NCI-H146 (cell line): ENCODE measurements at places on chromosomes 4 and X.

GRCh38 chr4:13530823-13531624 lies 13.3 kb downstream of the NKX3-2 start:
- DNase-seq, result no peak

DNA sequence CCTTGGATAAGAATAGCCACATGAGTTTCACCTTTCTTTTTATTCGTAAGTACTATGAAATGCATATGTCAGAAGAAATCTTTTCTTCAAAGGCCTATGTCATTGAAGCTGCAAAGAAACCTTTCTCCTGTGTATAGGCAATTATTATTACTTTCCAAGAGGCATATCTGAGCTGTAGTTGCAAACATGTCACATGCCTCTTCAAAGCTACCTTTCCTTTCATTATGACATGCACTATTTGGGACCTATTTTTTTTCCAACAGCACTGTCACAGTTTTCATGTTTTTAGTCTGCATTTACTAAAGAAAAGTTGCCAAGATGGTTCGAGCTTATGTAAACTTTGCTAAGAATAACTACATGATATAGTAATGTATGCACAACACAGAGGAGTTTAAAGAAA lies 548.8 kb upstream of the GALNT7 start:
- DNase-seq, result no peak

DNA sequence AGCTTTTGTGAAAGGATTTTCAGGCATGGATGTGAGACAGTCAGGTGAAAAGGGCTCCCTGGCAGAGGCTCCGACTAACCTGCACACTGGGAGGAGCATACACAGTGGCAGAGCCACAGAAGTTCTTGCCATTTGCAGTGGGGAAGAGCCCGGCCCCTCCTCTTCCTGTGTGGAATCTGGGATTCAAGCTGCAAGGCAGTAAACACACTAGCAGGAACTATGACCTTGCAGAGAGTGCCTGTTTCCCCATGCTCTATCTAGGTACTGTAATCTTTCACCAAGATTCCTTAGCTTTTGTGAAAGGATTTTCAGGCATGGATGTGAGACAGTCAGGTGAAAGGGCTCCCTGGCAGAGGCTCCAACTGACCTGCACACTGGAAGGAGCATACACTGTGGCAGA lies 19.8 kb upstream of the HEPH start:
- no peak for DNase-seq

DNA sequence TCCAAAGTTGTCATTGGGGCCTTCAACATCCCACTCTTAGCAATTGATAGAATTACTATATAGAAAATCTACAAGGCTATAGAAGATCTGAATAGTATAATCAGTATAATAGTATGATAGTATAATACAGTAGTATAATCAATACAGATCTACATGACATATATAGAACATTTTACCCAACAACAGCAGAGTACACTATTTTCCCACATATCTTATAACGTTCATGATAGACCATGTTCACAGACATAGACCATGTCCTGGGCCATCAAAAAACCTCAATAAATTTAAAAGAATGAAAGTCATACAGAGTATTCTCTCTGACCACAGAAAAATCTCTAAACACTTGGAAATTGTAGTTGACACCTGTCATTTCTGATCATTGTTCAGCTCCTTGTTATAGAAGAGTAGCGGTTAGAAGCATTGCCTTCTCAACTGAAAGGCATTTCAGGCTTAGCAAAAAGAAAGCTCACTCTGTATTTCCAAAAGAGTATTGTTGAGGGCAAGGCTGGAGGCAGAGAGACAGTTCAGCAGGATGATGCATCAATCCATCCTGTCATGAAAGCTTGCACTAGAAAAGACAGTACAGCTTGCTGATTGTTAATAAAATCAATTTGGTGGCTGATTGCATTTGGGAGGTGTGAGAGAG lies 38.8 kb upstream of the ARMCX5 start:
- no peak for DNase-seq

DNA sequence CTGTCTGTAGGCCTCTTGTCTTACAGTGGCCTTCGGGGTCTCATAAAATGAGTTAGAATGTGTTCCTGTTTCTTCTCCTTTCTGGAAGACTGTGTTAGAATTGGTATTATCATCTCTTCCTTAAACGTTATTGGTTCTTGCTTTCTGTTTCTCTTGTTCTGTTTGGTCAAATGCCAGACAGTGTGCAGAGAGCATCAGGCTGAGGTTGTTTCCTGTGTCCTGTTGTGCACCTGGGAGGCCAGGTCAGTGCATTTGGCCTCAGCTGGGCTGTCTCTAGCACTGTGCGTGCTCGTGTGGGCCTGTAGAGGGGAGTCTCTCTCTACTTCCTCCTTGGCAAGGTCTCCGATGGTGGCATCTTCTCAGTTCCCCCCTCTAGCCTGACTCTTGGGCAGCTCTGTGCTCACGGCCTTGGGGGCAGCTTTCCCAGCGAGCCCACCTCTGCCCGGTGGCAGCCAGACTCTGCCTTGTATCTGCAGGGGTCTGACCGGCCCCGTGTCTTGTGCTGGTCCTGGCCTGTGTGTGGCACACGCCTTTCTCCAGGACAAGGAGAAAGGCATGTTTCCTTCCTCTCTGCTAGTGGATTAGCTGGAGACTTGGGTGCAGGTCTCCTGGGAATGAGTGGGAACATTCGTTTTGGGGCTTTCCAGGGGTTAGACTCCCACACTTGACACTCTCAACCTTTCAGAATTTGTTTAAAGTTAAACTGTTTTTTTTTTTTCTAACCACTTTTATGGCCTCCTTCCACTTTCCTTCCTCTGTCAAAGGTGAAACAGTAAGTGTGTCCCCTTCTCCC lies 62.3 kb downstream of the FAM193A start:
- no peak for DNase-seq

DNA sequence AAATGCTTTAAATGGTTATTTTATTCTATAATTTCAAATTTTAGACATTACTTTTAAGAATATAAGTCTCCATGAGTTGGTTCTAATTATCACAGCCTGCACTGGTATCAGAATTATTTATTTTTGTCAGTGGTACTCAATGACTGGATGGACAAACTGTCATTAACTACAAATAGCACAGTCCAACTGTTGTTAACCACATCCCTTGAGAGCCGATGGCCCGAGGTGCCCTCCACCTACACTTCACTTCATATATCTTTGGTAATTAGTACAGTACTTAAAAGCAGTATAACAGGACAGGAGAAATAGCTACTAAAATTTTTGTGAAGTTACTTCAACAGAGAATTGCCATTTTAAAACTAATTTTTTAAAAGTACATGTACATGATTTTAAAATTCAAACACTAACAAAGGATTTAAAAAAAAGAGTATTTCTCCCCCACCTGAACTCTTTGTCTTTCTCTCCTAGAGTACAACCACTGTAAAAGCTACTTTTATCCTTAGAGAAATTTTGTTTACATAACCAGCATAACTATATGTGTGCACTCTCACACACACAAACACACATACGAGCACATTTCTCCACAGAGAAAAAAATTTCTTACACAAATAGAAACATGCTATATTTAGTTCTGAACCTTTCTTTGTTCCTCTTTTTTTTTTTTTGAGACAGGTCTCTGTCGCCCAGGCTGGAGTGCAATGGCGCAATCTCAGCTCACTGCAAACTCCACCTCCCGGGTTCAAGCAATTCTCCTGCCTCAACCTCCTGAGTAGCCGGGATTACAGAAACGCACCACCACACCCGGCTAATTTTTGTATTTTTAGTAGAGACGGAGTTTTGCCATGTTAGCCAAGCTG lies 6.5 kb downstream of the TIFA start:
- DNase-seq, result no peak

GRCh38 chrX:153933748-153934147 lies 1.1 kb downstream of the NAA10 start:
- no peak for DNase-seq

- DNase-seq, result no peak
Measured at GRCh38 chr4:10438924-10439323, 18.3 kb downstream of the ZNF518B start.

DNA sequence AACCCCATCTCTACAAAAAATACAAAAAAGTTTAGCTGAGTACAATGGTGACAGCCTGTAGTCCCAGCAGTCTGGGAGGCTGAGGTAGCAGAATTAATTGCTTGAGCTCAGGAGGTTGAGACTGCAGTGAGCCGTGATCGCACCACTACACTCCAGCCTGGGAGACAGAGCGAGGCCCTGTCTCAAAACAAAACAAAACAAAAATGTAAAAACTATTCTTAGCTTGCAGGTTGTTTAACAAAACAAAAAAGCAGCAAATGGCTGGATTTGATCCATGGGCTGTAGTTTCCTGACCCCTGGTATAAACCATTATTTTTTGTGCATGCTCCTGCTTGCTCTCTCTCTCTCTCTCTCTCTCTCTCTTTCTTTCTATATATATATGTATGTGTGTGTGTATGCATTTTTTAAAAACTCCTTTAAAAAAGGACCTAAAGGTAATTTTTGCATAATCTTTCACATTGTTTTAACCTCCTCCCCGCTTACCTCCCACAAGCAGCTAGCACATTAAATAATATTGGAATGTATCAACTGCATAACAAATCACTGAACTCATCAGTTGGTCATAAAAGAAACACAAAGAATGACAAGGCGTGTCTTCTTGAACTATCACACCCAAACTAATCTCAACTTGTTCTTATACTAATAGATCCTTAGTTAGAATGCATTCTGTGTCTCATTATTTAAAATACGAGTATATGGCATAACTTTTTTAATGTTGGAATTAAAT lies 4.8 kb downstream of the AREG start:
- no peak for DNase-seq

- DNase-seq, result no peak
Measured at GRCh38 chr4:84455697-84456096, 43.4 kb downstream of the NKX6-1 start.

DNA sequence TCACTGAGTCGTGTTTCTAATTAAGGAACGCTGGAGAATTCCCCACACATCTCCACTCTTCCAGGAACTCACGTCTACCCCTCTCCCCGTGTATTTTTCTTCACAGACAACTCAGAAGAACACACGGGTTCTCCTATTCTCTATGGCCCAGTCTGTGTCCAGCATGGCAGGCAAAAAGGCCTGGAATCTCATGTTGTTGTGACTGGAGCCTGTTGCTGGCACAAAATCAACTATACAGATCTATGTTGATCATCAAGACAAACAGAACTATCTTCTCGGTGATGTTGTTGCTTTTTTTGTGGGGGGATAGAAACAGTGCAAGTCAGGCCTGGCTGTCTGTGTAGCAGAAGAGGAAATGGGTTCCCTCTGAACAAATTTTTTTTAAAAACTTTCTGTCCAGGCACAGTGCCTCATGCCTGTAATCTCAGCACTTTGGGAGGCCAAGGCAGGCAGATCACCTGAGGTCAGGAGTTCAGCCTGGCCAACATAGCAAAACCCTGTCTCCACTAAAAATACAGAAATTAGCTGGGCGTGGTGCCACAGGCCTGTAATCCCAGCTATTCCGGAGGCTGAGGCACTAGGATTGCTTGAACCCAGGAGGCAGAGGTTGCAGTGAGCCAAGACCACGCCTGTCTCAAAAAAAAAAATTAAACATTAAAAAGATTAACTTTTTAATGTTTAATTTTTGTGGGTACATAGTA lies 50.5 kb upstream of the CBR4 start:
- DNase-seq, result no peak

- DNase-seq, result no peak
Measured at GRCh38 chrX:1167466-1167865, 45.0 kb downstream of the CRLF2 start.

GRCh38 chr4:48042979-48043461 lies 26.4 kb downstream of the NIPAL1 start:
- no peak for DNase-seq

GRCh38 chr4:2565533-2565932 lies 29.1 kb downstream of the FAM193A start:
- no peak for DNase-seq

- DNase-seq, result peak; percentile 1
Measured at GRCh38 chrX:140141444-140142029, 176.2 kb upstream of the CXorf66 start.

- no peak for DNase-seq
Measured at GRCh38 chr4:37438564-37439279, 194.2 kb downstream of the NWD2 start.

- no peak for DNase-seq
Measured at GRCh38 chr4:52311464-52312125, 260.5 kb downstream of the SPATA18 start.

GRCh38 chr4:145938618-145939440 lies at the start of gene ZNF827:
Gene ZNF827, minus strand, starts transcription at chr4:145938823. Its CDS starts 416 bp downstream, at chr4:145938407.
- peak; percentile 66 for DNase-seq

- no peak for DNase-seq
Measured at GRCh38 chrX:4005281-4005680, 291.8 kb upstream of the PRKX start.

DNA sequence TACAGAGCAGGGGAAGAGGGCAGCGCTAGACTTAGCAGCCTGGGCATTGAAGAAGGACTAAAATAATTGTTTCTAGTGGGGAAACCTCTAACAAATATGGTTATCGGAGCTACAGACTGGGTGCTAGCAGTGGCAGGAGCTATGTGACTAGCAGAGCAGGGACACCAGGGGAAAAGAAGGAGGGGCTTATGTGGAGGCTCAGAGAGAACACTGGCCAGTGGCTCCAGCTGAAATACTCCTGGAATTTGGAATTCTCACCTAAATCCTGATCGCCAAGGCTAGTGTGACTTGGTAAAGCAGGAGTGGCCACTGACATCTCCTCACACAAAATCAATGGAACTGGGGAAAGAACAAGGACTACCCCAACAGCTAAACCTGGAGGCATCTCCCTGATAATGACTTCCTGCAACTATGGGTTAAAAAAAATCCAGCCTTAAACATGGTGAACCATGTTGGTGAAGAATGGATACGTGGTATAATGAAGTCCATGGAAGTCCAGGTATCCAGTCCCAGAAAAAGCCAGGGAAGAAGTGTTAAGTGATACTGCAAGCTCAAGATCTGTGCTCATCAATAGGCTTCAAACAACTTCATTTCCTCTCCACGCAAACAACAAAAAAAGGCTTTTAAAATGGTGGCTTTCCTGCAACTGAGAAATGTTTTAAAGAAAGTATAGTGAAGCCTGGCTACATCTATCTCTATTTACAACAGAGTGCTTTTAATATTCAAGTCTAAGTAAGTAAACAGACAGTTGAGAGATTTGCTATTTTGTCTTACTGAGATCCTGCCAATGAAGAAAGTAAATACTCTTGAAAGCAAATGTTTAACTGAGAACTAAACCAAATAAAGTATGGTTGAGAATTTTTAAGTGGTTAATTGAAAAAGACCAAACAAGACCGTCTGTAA lies 1.8 kb downstream of the TAPT1 start:
- no peak for DNase-seq

- DNase-seq, result peak; percentile 36
Measured at GRCh38 chr4:1246901-1247863, 1.7 kb downstream of the CTBP1 start.

DNA sequence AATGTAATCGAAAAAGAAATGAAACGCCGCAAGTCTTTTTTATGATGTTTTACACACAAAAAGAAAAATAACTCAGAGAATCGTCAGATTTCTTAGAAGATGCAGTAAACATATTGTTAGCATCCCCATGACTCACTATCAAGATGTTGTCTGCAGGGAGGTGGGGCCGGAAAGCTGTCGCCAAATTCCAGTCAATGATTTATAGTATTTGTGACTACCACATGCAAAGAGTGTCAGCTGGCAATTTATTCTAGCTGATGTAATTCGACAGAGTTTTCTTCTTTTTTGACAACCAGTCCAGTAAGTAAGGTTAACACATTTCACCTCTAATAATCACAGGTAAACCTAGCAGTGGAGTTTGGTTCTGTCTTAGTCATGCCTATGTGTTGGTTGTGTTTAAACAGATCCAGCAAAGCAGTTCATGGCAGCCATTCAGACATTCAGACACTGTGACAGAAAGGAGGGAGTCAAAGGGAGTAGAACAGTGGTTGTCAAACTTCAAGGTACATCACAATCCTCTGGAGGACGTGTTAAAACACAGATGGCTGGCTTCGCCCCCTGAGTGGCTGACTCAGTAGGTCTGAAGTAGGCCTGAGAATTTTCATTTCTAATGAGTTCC lies 19.8 kb upstream of the PPP1R2C start:
- DNase-seq, result no peak

- no peak for DNase-seq
Measured at GRCh38 chrX:150715184-150715583, 22.0 kb downstream of the MTMR1 start.
